Hematopoietic multipotent progenitor cell treated with erythropoietin and hydrocortisone succinate and interleukin-3 and kit ligand, for 4 days (in vitro differentiated cells): ENCODE measurements at places on chromosomes 2 and 18.

GRCh38 chr2:151337643-151338042 lies 19.7 kb upstream of the TNFAIP6 start:
- no peak for DNase-seq

DNA sequence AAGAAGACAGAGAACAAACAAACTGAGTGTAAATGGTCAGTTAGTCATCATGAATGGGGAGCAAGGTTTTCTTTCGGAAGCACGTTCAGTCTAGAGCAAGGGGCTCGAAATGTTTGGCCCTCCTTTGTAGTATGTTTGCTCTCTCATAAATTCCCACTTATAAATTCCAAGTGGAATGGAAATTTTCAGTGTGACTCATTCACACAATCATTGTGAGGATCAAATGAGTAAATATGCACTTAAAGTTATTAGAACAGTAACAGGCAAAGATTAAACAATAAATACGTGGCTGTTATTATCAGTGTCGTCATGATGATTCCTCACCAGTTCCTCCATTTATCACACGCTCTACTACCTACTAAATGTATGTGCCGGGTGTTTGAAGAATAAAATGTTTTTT lies 10.5 kb downstream of the CNGA3 start:
- no peak for DNase-seq

DNA sequence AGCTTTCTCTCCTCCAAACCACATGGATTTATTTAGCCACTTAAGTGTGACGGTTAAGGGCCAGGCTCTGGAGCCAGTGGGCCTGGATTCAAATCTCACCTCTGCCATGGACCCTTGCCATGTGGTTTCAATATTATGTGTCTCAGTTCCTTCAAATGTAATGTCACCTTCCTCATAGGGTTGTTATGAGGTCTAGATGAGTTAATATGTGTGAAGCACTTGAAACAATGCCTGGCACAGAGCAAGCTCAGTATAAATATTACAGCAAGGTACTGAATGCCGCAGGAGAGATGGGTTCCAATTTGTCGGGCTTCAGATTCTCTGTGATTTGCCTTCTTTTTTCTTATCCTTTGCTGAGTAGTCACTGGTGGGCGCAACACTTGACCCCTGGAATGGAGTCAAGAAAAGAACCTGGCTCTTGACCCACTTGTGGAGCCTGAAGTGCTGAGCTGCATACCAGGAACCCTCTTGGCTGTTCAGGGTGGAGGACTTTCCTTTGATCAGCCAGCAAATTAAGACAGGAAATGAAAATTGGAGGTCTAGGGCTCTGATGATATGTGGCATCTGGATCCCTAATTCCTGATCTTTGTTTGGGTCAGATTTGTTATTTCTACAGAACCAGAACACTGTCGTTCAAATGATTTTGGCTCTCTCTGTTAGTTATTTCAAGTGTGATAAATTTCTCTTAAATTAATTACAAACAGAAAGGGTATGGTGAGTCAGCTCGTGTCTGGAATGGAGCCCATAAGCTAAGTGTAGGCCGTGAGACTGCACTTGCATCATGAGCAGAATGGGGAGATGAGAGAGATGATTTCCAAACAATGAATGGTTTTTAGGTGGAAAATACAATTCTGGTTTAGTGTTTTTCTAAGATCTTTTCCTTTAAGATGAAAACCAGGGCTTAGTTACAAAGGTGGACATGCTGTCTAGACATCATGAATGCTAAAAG lies 293.0 kb downstream of the KCNS3 start:
- no peak for DNase-seq

GRCh38 chr2:189661957-189662321 lies 680 bp downstream of the ASNSD1 start:
- DNase-seq, result no peak

- no peak for DNase-seq
Measured at GRCh38 chr2:199902486-199903110, 8.5 kb upstream of the C2orf69 start.

DNA sequence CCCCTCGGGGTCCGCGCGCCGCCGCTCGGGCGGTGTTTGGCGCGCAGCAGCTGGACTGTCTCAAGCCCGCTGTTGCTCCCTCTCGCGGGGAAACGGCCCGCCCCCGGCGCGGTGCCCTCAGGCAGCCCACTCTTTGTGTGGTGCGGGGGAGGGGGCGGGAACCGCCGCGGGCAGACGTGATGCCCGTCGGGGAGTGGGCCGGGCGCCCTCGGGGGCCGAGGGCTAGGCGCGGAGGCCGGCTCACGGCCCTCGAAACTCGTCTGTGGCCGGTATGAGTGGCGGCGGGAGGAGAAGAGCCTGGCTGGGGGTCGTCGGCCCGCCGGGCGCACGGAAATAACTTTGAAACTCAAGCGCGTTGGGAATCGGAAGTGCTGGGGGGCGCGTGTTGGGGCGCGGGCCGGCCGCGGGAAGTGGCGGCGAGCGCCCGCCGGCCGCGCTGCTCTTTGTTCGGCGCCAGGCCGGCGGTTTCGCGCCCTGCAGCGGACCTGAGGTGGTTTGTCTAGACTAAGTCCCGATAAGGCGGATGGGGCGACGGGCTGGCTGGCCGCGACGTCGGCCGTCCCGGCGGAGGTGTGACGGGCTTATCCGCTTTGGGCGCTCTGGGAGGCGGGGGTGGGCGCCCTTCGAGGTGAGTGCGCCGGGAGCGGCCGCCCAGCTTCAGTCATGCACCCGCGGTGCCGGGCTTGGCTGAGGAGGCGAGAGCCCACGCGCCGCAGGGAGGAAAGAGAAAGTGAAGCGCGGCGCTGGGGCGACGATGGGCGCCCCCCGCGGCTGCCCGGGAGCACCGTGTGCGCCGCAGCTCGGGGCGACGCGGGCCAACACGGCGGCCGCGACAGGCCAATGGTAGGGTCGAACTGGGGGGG lies 679 bp downstream of the PTMA start:
- DNase-seq, result peak; percentile 56

DNA sequence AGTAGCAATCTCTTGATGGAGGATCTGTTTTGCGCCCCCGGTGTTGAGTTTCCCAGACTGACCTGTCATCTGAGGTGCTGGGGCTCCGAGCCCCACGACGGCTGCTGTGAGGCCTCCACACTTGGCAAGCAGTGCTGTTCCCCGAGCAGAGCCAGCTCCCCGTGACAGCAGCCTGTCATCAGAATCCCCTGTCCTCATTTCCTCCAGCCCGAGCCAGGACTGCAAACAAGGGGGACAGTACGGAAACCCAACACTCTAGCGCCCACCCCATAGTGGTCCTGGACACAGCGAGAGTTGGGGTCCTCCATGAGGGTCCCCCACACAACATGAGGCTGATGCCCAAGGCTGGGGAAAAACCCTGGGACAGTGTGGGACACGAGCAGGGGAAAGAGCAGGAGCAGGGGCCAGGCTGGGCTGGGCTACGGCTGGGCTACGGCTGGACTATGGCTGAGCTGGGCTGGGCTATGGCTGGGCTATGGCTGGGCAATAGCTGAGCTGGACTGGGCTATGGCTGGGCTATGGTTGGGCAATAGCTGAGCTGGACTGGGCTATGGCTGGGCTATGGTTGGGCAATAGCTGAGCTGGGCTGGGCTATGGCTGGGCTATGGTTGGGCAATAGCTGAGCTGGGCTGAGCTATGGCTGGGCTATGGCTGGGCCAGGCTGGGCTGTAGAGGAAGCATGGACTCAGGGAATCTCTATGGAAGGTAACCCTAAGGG lies 1.5 kb upstream of the KLHL30 start:
- DNase-seq, result peak; percentile 43

DNA sequence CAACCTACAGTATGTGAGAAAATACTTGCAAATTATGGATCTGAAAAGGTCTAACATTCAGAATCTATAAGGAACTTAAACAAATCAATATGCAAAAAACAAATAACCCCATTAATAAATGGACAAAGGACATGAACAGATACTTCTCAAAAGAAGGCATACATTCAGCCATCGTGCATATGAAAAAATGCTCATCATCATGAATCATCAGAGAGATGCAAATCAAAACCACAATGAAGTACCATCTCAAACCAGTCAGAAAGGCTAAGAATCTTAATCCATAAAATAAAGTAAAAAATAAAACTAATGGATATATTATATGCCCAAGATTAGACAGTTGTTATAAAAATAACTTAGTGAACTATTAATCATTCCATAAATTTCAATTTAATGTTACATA lies 154.0 kb downstream of the CALCRL start:
- no peak for DNase-seq

- peak; percentile 44 for DNase-seq
Measured at GRCh38 chr18:45755934-45756333, 32.0 kb downstream of the SLC14A1 start.

GRCh38 chr18:78776706-78777285 lies 202.8 kb upstream of the SALL3 start:
- no peak for DNase-seq

DNA sequence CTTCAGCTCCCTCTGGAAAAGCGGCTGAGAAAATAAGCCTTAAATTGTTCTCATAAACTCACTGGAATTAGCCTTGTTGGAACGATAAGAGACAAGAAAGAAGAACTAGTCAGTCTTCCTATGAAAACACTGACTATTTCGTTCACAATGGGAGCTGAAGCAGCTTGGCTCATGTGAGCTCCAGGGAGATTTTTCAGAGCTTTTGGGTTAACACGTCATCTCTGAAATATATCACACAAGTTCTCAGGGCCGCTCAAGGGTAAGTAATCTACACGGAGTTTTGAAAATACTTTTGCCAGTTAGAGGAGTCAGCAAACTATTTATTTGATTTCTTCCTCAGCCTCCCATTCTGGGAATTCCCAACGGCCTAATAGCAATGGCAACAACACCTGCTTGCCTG lies 316.2 kb upstream of the MGAT5 start:
- no peak for DNase-seq

DNA sequence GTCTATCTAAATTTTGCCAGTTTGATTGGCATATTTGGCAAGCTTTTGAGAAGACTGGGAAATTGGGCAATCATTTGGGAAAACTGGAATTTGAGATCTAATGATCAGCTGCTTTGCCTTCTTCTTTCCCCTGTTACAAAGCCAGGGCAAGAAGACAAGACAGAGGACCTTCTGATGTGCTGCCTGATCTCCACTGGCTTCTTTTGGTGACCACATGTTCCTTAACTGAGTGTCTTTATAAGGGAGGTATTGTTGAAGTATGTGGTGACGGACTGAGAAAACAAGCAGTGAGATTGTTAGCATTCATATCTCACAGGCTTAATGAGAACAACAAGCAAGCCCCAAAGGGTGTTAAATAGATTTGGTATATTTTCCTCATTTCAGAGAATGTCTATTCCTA lies 175.8 kb downstream of the SLC8A1 start:
- no peak for DNase-seq
